ENCODE measurements at places on chromosomes 6 and 20.

GRCh38 chr6:135535989-135536414, 38.5 kb upstream of the AHI1 start:
- peak; percentile 42 for DNase-seq

GRCh38 chr6:75266716-75267291, 17.8 kb downstream of the TMEM30A start:
- DNase-seq, result peak; percentile 8

DNA sequence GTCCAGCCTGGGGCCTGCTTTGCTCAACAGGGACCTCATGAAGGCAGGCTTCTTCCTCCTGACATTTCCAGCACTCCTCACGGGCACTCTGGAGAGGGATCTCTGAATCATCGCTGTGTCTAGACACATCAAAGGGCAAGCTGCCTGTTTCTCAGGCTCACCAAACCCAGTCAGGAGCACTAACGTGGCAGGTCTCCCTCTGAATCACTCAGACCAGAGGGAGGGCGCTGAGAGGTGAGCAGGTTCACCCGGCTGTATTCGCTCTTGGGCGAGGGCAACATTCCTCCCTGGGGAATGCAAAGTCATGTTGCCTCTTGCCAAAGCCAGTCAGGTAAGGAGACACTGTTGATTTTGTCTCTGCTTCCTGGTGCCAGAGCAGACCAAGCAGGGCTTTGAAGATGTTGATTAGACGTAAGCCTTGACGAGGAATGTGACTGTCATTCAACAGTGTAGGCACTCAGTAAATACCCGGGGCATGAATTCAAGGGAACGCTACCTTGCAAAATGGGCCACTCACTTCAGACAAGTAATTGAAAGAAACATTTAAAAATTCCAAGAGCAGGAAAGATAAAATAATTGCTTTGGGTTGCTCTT, 50.1 kb downstream of the CYP24A1 start:
- DNase-seq, result no peak

GRCh38 chr6:126524811-126525326, 185.0 kb downstream of the CENPW start:
- no peak for DNase-seq

DNA sequence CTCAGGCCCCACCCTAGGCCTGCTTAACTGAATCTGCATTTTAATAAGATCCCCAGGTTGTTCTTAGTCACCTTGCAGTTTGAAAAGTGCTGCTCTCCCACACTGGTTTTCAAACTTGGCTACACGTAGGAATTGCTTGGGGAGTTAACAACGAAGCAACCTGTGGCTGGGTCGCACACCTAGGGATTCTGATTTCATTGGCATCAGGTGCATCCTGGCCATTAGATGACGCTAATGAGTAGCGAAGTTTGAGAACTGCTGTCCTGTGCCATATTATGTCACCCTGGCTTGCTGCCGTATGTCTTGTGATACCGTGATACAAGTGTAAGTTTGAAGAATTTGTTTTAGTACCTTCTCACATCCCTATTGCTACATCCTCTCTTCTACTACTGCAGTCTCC, 28.2 kb upstream of the FUCA2 start:
- DNase-seq, result no peak

DNA sequence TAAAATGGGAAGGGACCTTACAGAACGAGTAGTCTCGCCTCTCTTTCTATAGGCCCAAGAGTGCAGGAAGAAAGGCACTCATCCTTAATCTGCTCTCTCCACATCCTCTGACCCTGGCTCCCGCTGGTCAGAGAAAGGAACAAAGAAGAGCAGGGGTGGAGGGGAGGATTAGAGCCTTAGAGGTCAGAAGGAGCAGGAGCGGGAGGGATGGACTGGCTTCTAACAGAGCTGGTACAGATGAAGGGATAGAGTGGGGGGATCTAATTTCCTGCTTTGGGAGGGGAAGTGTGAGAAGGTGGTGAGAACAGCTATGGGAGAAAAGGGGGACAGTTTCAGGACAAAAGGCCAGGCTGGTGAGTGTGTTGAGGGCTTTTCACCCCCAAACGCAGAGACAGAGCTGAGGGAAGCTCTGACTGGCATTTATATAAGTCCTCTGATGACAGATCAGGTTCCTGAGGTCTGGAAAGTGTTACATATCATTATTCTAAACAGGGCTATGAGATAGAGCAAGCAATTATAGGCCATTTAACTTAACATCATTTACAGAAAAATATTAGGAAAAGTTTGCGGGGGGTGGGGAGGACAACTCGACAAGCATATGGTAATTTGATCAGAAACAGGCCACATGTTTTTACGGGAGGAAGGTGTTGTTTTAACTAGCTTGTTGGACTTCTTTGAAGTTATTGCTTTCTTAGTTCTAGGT, 111.1 kb downstream of the FOXC1 start:
- no peak for DNase-seq

DNA sequence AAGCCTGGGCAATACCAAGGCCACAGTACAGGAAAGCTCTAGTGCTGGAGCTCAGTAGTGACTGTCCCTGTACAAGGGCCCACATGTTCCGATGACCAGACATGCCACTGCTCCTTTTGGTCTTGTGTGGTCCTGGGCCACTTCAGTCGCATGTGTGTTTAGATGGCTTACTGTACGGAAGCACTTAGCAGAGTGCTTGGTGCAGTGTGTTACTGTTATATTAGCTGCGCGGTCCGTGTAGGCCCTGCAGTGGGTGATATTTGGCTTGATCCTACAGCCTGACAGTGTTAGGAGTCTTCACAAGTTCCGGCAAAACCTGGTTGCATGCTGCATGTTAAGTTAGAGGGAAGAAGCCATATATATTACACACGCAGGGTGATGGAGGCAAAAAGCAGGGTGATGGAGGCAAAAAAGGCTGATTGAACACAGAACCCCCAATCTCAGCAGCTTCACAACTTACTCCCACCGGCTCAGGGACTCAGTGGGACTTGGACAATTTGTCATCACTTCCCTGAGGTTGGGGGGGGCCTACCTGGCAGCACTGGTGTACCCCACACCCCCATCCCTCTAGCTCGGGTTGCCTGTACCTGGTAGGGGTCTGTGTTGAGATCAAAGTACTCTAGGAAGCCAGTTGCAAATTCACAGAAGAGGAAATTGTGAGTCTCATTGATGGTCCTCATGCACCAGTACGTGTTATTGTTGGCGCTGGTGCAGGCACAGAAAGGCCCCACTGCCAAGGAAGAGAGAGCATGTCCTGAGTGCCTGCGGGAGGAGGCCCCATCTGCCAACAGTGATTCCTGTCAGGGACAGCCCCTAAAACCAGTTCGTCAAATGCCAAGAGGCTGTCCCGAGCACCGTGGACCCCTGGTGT, 122.6 kb downstream of the SULF2 start:
- DNase-seq, result no peak

- DNase-seq, result no peak
Observed at GRCh38 chr6:12851123-12851695, 134.6 kb downstream of the PHACTR1 start.

DNA sequence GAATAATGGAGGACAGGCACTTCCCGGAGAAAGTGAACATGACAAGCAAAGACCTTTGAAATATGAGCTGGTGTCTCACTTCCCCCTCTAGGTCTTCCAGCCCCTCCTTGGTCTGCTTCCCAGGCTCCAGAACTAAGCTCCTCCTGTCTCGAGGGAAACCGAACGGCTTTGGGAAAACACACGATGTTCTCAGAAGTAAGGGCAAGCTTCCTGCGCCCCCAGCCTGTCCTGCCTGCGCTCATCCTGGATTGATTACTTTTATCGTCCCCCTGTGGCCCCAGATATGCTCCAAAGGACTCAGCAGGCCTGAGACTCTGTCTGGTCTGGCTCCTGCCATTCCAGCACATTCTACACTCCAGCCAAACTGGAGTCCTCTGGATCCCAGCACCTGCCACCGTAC, 83.4 kb downstream of the ZNF217 start:
- DNase-seq, result no peak

DNA sequence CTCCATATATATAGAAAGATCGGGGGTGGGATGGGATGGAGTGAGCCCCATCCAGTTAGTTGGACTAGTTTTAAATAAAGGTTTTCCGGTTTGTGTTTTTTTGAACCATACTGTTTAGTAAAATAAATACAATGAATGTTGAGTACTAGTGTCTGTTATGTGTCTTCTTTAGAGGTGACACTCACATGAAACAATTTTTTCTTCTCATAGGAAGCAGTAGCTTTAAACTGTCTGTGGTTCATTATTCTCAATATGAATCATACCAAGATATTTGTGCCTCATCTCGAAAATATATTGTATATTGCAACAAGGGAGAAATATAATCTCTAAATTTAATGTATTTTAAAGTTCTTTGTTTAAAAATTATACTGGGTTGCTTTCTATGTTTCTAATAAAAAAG, 33.4 kb downstream of the HSF2 start:
- DNase-seq, result no peak

GRCh38 chr20:1661542-1662299, 4.1 kb upstream of the SIRPG start:
- no peak for DNase-seq

GRCh38 chr6:6131492-6132109, 124.9 kb upstream of the NRN1 start:
- peak; percentile 4 for DNase-seq

DNA sequence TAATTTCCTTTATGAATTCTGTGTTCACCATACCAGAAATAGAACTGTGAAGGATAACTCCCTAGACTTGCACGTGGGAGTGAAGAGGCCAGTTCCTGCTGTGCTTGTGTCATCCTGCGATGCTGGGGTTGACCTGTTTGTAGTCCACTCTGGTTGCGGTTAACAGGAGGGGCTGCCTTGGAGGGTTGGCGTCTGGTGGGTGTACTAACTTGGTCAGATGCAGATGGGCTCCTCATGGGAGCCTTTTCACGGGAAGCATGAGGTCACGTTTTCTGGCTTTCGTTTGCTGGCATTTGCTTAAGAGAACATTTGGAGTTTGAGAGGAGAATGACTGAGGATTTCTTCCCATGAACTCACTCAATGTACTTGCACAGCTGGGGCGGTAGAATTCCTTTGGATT, 41.2 kb downstream of the IGF2R start:
- DNase-seq, result no peak

DNA sequence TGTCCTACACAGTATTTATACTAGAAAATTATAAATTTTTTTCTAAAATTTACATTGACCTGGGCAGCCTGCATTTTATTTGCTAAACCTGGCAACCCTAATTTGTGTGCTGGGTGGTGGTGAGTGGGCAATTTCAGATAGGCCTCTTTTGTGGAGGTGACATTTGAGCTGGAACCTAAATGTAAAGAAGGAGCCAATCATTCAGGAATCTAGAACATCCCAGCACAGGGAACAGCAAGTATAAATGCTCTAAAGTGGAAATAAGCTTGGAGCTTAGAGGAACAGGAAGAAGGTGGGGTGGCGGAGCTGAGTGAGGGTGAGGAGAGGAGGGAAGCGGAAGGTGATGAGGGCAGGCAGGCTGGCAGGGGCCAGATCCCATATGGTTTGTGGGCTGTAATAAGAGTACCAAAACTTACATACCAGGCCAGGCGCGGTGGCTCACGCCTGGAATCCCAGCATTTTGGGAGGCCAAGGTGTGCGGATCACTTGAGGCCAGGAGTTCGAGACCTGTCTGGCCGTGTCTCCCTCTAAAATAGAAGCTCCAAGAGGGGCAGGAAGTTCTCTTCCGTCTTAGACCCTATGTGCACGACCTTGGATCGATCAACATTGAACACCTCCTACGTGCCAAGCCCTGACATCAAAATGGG, 549 bp upstream of the CSE1L start:
- DNase-seq, result no peak

- DNase-seq, result no peak
Observed at GRCh38 chr6:7640607-7641577, 50.9 kb downstream of the SNRNP48 start.

- DNase-seq, result no peak
Observed at GRCh38 chr6:155303361-155303870, 10.9 kb downstream of the TFB1M start.

DNA sequence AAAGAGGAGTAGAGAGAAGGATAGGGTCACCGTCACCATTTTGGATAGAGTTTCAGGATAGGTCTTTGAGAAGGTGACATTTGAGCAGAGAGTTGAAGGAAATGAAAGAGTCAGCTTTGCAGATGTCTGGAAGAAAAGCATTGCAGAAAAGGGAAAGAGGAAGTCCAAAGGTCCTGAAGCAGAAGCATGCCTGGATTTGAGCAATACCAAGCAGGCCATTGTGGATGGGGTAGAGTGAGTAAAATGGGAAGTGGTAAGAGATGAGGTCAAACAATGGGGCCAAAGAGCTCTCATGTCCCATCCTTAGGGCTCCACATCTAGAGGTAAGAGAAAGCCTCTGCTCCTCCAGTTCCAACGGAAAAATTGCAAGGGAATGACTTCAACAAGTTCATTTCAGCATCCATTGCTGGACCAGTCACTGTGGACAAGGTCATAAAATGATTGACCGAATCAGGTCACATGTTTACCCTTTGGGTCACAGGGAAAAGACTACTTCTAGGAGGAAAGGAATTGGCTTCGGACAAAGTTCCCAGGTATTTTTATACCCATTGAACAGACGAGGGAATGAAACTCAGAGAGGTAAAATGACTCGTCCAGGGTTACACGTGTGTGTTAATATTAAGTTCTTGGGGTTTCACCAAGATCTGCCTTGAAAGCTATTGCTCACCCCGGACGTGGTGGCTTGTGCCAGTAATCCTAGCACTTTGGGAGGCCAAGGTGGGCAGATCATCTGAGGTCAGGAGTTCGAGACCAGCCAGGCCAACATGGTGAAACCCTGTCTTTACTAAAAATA, 6.6 kb upstream of the SAMHD1 start:
- DNase-seq, result no peak

DNA sequence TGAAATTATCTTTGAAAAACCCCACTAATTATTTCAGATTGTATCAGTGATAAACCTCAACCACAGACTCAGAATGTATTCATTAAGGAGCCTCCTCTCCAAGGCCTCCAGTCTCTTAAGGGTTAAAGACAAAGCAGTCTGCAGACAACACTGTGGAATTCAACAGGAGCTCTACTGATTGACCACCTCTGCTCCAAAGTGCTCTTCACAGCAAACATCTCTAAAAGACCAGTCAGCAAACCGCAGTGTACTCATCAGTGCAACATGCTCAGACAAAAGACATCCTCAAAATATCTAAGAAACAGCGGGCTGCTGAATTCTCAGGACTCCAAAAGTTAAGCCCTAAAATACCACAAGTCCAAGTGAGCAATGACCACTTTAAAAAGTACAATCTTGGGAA, 42.0 kb downstream of the UQCC1 start:
- no peak for DNase-seq

DNA sequence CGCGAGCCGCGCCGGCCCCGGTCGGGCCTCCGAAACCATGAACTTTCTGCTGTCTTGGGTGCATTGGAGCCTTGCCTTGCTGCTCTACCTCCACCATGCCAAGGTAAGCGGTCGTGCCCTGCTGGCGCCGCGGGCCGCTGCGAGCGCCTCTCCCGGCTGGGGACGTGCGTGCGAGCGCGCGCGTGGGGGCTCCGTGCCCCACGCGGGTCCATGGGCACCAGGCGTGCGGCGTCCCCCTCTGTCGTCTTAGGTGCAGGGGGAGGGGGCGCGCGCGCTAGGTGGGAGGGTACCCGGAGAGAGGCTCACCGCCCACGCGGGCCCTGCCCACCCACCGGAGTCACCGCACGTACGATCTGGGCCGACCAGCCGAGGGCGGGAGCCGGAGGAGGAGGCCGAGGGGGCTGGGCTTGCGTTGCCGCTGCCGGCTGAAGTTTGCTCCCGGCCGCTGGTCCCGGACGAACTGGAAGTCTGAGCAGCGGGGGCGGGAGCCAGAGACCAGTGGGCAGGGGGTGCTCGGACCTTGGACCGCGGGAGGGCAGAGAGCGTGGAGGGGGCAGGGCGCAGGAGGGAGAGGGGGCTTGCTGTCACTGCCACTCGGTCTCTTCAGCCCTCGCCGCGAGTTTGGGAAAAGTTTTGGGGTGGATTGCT, 1.3 kb downstream of the VEGFA start:
- DNase-seq, result peak; percentile 15

All from NCI-H1436 (cell line).